ENCODE measurements at places on chromosomes 11 and 22.

GRCh38 chr11:98296091-98296880, 724.5 kb upstream of the CNTN5 start:
- DNase-seq = no peak

- DNase-seq = no peak
These were observed 62.6 kb downstream of the CD6 start for GRCh38 chr11:61034111-61034510.

- no peak for DNase-seq
These were observed 15.3 kb upstream of the CDC42BPG start for GRCh38 chr11:64859542-64860414.

DNA sequence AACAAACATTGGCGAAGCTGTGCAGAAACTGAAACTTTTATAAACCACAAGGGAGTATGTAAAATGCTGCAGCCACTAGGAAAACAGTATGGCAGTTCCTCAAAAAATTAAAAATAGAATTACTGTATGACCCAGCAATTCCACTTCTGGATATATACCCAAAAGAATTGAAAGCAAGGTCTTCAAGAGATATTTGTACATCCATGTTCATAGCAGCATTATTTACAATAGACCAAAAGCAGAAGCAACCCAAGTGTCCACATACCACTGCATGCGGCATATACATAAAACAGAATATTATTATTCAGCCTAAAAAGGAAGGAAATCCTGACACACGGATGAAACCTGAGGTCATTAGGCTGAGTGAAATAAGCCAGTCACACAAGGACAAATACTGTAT, 85.8 kb downstream of the RELT start:
- no peak for DNase-seq

Data from left ventricle myocardium inferior (tissue), 1 donor.